Kidney (tissue), 22 donors: ENCODE measurements at places on chromosomes 13 and 19. TPM values are rescaled to one million over a fixed set of nuclear protein-coding genes. Genes with fewer than 3 reads are reported as not detected.
A peak's percentile ranks its signal among the peaks of the same experiment; 100 is the strongest.

Gene KLK14
- polyA plus RNA-seq: not detected

Gene C1QTNF9B
- not detected for polyA plus RNA-seq

Gene CDC42EP5
- 19.3 TPM for polyA plus RNA-seq

Gene UHRF1
- 0.19 TPM for polyA plus RNA-seq

Gene C19orf44
- polyA plus RNA-seq: 6.2 TPM

Gene CHAF1A
- 2.7 TPM for polyA plus RNA-seq

Gene THSD8
- 10.0 TPM for polyA plus RNA-seq

Gene LYPD5
- polyA plus RNA-seq: 1.8 TPM

Gene CLIP3
- 12.3 TPM for polyA plus RNA-seq

Gene CD37
- polyA plus RNA-seq: 3.8 TPM

Gene TSPAN16
- not detected for polyA plus RNA-seq

Gene SIGLEC12
- polyA plus RNA-seq: not detected

Gene DAND5
- polyA plus RNA-seq: not detected

Gene ZNF98
- polyA plus RNA-seq: 1.2 TPM

Gene ZNF525
- polyA plus RNA-seq: 3.9 TPM

DNA sequence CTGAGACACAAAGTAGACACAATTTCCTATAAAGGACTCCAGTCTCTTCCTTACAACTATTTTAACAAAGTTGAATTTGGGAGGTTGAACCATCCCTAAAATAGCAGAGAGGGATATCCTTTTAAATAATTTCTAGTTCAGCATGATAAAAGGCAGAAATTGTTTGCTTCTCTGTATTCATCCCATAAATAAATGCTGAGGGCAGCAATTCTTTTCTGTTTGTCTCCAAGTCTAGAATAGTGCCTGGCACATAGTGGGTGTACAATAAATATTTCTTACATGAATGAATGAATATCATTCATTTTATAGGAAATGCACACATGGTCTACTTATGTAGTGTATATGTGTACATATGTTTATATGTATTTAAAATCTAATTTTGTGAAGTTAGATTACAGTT, 12.3 kb downstream of the COL4A1 start:
- DNase-seq: no peak

GRCh38 chr13:68234274-68234673, 1004.1 kb upstream of the PCDH9 start:
- no peak for DNase-seq

DNA sequence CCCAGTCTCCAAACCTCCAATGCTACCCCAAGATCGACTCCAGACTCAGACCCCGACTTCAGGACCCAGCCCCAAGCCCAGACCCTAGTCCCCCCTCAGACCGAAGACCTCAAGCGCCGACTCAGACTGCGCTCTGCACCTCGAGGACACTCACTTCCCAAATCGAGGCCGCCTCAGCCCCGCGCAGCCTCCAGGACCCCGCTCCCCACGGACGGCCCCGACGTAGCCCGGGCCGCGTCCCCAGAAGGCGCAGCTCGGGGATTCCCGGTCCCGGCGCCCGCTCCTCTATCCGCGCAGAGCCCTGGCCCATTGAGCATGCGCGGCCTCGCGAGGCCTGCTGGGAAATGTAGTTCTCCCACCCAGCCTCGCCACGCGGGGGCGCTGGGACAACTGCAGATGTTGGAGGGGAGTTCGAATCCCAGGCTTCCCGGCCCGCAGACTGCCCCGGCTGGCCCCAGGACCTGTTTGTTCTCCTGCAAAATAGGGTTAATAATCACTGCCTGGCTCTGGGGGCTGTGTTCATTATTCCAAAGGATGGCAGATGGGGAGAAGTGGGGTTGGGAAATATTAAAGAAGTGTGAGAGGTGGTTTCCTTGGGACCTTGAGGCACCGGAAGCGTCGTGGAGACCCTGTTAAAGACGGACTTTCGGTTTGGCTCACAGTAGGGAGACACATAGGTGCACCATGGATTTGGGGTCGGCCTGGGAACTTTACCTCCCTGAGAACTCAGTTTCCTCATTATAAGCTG, at the start of gene APBA3:
Gene APBA3 (minus strand): TSS at position 311 of the 748 bp plus-strand sequence. CDS start 1,428 bp downstream, outside the sequence.
- DNase-seq: peak; percentile 92

GRCh38 chr13:23578411-23579071, 8.3 kb downstream of the TNFRSF19 start:
- peak; percentile 81 for DNase-seq

GRCh38 chr19:13095393-13095784, 7.3 kb downstream of the LYL1 start:
- DNase-seq: no peak

GRCh38 chr13:106306748-106307277, 228.6 kb downstream of the EFNB2 start:
- no peak for DNase-seq

GRCh38 chr13:114108894-114109293, 23.5 kb downstream of the RASA3 start:
- DNase-seq: peak; percentile 62

- DNase-seq: no peak
Observed at GRCh38 chr13:75324413-75324940, 157.5 kb downstream of the TBC1D4 start.

DNA sequence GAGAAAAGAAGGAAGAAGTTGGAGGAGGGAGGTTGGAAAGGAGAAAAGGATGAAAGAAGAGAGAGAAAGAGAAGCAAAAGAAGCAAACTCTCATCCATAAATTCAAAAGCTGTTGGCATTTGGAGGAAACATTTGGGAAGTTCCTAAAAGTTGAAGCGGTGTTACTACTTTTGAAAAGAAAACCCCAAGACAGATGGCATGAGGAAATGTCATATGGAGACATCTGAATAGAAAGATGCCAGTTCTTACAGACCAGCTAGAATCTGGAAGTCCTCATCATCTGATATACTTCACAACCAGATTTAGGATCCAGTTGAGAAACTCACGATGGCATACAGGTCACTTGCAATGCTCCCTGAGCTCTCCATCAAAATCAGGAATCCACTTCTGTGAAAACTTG, 86.9 kb downstream of the RAP2A start:
- DNase-seq: no peak

DNA sequence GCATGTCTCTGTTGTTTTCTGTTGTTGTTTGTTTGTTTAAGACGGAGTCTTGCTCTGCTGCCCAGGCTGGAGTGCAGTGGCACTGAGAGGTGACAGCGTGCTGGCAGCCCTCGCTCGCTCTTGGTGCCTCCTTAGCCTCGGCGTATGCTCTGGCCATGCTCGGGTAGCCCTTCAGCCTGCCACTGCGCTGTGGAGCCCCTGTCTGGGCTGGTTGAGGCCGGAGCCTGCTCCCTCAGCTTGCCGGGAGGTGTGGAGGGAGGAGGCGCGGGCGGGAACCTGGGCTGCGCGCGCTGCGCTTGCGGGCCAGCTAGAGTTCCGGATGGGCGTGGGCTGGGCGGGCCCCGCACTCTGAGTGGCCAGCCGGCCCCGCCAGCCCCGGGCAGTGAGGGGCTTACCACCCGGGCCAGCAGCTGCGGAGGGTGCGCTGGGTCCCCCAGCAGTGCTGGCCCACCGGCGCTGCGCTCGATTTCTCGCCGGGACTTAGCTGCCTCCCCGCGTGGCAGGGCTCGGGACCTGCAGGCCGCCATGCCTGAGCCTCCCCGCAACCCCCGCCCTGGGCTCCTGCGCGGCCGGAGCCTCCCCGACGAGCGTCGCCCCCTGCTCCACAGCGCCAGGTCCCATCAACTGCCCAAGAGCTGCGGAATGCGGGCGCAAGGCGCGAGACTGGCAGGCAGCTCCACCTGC, 6.6 kb upstream of the ZNF329 start:
- DNase-seq: no peak

- no peak for DNase-seq
Observed at GRCh38 chr19:29299416-29300380, 86.7 kb upstream of the UQCRFS1 start.

GRCh38 chr13:109795011-109795410, 8.6 kb upstream of the IRS2 start:
- no peak for DNase-seq

- no peak for DNase-seq
Observed at GRCh38 chr13:91652404-91653301, 254.2 kb downstream of the GPC5 start.

DNA sequence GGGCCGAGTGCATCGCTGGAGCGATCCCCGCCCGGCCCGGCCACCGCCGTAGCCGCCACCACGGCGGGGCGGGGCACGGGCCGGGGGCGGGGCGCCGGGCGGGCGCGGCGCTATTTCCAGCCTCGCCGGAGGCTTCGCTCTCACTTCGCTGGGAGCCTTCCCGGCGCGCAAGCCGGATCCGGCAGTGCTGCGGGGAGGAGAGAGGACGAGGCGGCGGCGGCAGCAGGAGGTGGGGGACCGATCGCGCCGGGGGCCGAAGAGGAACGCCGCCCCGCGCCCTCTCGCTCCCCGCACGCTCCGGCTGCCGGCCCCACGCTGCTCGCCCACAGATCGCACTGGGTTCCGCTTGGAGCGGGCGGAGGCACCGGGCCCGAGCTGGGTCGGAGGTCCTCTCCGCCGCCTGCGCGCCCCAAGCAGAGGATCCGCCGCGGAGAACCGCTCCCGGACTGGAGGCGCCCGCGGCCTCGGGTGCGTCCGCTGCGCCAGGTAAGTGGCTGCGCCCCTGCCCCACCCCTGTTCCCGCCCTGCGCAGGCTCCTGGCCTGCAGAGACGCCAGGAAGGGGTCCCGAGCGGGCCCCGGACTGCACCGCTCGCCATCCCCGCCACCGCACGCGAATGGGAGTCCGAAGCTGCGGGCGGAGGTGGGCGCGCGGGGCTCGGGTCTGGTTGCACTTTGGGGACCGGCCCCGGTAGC, at the start of gene CHST8:
Gene CHST8 (plus strand): TSS at position 143 of the 694 bp plus-strand sequence. CDS start 67,309 bp downstream, outside the sequence.
- DNase-seq: peak; percentile 71

GRCh38 chr19:7916103-7916954, 1.7 kb downstream of the TGFBR3L start:
- DNase-seq: peak; percentile 26

DNA sequence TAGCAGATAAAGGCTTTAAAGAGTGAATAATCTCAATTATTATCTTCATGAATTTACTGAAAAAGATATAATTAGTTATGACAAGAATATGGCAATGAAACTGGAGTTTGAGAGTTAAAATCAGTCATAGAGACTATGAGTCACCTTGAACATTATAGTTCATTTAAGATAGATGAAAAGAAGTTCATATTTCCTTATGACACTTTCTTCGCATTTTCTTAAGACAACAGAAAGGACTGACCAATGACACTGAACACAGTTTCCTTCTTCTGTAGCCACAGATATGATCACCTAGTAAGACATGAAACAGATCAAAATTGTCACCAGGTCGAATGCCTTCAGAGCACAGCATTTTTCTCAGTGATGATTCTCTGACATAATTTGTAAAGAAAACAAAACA, 202.1 kb downstream of the KLF12 start:
- DNase-seq: no peak

- no peak for DNase-seq
Observed at GRCh38 chr19:245457-245856, 45.7 kb downstream of the PLPP2 start.

DNA sequence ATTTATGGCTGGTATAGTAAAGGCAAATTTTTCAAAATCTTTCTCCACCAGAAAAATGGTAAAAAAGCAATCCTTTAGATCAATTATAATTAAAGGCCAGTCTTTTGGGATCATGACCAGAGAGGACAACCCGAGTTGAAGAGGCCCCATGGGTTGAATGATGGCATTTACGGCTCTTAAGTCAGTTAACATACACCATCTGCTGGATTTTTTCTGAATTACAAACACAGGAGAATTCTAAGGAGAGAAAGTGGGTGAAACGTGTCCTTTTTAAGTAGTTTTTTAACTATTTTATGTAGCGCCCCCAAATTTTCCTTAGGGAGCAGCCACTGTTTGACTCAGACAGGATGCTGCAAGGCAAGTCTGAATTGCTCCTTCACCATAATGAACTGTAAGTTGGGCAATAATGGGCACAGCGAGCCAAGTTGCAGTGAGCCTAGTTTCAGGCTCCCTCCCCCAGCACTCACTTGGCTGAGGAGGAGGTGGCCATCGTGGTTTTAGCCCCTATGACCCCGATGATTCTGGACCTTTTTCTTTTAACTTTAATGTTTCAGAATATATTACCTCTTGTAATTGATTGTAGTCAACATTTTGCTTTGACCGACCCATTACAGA, 13.6 kb upstream of the ZNF611 start:
- DNase-seq: peak; percentile 71

- no peak for DNase-seq
Observed at GRCh38 chr19:35785339-35785627, 9.9 kb downstream of the ARHGAP33 start.

- no peak for DNase-seq
Observed at GRCh38 chr13:76667551-76667950, 218.7 kb downstream of the KCTD12 start.

- DNase-seq: no peak
Observed at GRCh38 chr13:95151942-95152587, 149.2 kb downstream of the ABCC4 start.

GRCh38 chr19:32480321-32480720, 74.8 kb downstream of the DPY19L3 start:
- no peak for DNase-seq

DNA sequence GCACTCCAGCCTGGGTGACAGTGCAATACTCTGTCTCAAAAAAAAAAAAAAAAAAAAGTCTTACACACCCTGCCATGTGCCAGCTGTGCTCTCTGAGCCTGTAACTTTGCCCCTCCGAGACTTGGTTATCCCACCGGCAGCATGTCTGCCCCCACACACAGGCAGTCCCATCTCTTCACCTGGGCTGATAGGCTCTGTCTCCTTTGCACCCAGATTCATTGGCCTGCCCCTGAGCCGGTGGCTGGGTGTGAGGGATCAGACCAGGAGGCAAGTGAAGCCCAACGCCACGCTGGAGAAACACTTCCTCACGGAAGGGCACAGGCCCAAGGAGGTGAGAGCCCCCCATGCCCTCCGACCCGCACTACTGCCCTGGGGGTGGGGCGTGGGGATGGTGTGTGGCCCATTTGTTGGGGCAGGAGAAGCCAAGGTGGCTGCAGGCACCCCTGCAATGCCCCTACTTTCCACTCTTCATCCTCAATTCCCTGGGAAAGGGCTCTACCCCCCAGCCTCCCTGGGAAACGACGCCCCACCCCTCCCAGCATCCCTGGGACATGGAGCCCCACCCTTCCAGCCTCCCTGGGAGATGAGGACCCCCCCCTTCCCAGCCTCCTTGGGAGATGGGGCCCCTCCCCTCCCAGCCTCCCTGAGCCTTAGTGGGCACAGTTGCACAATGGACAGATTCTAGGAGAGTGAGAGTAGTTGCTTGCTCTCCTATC, 45.3 kb downstream of the CERS4 start:
- DNase-seq: no peak

- DNase-seq: no peak
Observed at GRCh38 chr19:17467471-17468301, 2.6 kb upstream of the SLC27A1 start.

GRCh38 chr13:60099631-60100420, 63.9 kb downstream of the DIAPH3 start:
- no peak for DNase-seq

DNA sequence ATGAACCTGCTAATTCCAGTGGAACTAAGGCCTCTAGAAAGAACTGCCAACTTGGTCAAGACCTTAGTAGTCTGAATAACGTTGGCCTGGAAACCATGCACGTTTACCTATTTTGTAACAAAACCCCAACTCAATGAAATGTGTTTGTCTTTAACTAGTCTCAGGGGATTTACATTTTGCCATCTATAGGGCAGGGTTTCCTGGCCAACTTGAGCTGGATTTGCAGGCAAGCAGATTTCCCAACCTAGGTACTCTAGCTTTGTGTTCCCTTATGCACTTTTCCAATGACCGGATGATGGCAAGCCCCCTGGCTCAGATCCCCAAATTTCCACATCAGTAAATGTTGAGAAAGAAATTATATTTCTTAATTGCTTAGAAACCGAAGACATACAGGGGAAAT, 114.5 kb downstream of the IRS2 start:
- no peak for DNase-seq

GRCh38 chr19:29963576-29963975, 21.5 kb downstream of the URI1 start:
- DNase-seq: no peak

- DNase-seq: no peak
Observed at GRCh38 chr19:16737911-16738310, 18.3 kb downstream of the NWD1 start.
